Stimulated activated CD8-positive, alpha-beta memory T cell treated with anti-CD3 and anti-CD28 coated beads, Interleukin-15, amount 100 ng/mL, for 24 hours (primary cell): ENCODE measurements at places on chromosomes 7 and 10.
A peak's percentile ranks its signal among the peaks of the same experiment; 100 is the strongest.

DNA sequence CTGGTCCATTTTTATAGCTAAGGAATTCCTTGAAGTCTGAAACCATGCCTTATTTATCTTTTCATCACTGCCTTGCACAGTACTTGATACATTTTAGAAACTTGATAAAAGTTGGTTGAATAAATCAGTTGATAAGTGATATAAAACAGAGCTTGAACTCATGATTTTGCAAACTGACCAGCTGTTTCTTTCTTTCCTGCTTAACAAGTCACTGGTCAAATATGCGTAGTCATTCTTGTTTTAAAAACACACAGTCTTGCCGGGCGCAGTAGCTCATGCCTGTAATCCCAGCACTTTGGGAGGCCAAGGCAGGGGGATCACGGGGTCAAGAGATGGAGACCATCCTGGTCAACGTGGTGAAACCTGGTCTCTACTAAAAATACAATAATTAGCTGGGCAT lies 6.3 kb downstream of the TPST1 start:
- DNase-seq: no peak

DNA sequence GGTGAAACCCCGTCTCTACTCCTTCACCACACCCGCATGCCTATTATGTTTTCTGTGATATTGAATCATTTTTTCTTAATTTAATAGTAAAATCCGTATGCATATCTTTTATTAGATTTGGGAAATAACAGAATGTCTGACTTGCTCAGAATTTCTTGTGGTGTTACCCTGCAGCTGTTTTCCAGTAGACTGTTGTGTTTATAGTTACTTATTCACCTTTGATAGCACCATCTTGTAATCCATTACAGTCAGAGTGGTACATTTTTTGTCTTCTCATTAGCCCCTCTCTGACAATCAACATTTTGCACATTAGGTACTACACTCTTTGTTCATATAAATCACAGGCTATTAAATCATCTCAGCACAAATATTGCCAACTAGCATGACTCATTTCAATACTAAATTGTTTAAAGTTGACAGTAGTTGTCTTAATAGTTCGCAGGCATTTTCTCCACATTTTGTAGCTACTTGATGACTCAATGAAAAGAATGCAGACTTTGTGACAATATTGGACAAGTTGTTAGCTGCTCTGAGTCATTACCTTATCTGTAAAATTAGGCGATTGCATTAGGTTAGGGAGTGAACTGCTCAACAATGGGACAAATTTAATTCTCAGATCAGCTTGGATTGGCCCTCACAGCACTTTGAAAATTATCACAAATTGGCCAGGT lies 17.8 kb upstream of the SLC16A12 start:
- no peak for DNase-seq

GRCh38 chr7:127392566-127393367 lies at the start of gene ZNF800:
TSS of gene ZNF800 (minus strand) at chr7:127392708. CDS start at chr7:127391557, 1,151 bp downstream.
- peak; percentile 75 for DNase-seq

DNA sequence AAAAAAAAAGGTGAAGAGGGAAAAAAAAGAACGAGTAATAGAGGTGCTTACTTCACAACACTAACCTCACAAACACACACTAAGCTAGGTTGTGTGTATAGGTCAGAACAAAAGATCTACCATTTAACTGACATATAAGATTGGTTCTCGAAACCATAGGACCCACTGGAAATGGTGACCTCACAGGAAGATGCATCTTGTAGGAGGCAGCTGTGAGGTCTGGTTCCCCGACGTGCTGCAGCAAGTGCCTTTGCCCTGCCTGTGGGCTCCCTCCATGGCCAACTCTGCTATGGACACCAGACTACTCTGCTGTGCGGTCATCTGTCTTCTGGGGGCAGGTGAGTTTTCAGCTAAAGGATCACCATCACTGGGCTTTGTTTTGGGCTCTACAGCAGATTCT lies 133.8 kb upstream of the PRSS1 start:
- no peak for DNase-seq

GRCh38 chr7:45653209-45653907 lies 79.2 kb downstream of the ADCY1 start:
- no peak for DNase-seq

- DNase-seq: no peak
These were observed 78.0 kb downstream of the ARL5B start for GRCh38 chr10:18737236-18737635.

DNA sequence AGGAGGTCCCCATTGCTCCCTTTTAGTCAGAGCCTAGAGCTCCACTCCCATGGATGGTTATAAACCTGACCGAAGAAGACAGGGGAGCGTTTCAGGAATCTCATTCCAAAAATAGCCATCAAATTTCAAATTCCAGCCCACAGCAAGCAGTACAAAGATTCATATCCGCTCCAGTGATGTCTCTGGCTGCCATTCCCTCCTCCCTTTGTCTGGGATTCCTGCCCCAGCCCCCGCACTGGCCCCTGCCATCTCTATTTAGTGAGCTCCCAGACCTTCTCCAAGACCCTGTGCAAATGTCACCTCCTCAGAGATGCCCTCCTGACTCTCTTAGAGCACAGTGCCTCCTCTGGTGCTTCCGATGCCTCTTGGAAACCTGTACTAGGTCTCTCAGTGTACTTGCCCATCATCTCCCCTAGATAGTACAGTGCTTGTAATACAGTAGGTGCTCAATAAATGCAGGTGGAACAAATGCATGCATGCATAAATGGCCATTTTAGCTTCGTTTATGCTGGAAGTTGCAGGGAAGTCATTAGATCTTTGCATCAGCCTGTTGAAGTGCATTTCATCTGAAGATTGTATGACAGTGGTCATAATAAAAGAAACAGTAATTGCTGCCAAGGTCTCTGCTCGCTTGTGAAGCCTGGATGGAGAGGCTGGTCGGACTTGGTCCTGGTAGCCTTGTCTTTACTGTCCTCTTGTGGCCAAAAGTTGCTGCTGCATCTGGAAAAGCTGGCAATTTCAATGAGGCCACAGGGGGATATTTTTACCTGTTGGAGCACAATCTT lies 32.0 kb upstream of the HABP2 start:
- no peak for DNase-seq

DNA sequence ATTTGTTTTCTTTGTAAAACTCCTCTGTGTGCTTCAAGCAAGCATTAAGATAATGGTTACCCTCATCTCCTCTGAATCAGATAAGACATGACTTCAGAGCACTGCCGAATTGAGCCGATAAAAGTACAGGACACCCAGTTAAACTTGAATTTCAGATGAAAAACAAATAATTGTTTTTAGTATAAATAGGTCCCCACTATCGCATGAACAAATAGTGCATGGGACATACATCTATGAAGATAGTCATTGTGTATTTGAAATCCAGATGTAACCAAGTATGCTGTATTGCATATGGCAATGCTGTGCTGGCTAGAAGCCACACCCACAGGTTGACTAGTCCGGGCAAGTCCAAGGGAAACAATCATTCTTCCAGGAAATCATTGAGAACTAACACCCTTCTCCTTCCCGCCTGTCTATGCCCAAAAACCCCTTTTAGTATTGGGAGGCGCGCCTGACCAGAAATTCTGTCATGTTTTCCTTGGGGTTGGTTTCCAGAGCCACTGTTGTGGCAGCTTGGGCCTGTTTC lies 12.6 kb upstream of the FGFR2 start:
- no peak for DNase-seq

DNA sequence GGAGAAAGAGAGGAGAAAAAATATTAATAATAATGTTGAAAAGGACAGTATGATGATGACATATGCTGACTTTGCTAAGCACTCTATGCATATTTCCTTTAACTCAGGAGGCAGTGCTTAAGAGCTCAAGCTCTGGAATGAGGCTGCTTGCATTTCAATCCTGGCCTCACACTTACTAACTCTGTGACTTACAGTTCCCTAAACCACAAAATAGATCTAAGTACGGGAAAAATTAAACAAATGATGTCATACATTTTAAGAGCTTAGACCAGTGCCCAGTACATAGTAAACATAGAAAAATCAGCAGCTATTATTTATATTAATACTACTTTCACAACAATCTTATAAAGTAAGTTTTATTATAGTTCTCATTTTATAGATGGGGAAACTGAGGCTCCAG lies 61.3 kb downstream of the GFRA1 start:
- no peak for DNase-seq

GRCh38 chr7:73682745-73683055 lies 553 bp downstream of the DNAJC30 start:
- no peak for DNase-seq

- DNase-seq: no peak
These were observed 238.9 kb downstream of the IPMK start for GRCh38 chr10:58028597-58029366.

DNA sequence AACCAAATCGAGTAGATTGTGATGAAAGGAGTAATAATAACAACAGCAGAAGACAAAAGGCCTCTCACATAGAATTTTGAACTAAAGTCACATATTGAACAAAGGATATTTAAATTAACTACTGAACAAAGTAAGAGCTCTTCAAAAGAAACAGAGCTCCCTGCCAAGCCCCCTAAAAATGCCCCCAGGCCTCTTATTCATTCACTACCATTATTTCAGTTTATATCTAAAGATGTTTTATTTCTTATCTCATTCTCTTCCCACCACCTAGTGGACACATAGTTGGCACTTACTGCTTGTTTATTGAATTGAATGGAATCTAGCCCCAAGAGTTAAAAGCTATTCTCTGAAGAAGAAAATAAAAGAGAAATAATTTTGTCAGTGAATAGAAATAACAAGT lies 37.4 kb downstream of the VCL start:
- DNase-seq: no peak

- DNase-seq: no peak
These were observed 561 bp downstream of the FGFR2 start for GRCh38 chr10:121597504-121598262.

DNA sequence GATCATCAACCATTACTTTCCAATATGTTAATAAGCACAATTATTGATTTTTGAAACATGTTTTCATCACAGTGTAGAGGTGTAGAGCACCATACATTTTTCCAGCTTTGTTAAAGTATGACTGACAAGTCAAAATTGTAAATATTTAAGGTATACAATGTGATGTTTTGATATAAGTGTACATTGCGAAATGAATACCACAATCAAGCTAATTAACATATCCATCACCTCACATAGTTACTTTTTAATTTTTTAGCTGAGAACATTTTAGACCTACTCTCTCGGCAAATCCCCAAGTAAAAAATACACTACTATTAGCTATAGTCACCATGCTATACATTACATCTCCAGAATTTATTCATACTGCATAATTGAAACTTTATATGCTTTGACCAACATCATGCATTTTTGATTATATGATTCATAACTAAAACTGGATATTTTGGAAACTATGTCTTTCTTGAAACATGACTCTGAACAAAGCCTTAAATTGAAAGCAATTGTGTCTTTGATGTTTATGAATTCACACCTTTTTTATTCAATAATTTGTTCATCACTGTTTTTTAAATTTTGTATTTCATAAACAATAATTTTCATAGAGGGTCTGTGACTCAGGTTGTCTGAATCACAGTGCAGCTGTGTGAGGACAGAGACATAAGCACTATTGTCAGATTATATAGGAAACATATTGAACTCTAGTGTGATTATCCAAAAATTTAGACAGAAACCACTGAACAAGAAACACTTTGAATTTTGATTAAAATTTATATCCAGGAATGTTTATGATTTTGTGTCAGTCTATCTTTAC lies 486.1 kb downstream of the SEMA3D start:
- no peak for DNase-seq

DNA sequence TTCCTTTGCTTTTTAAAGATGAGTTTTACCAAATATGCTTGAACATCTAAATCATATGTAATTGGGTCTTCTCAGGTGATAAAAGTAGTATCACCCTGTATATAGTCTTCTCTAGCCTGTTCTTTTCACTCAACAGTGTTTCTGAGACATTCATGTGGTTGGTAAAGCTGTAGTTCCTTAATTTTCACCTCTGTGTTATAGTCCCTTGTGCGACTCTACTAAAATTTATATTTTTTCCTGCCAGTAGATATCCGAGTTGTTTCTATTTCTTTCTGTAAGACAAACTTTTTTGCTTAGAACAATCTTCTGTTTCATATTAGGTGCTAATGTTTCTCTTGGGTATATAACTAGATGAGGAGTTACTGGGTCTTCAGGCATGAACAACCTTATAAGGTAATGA lies 35.6 kb downstream of the SYPL1 start:
- no peak for DNase-seq

GRCh38 chr7:79949778-79950177 lies 184.9 kb upstream of the GNAI1 start:
- no peak for DNase-seq
